ENCODE measurements at places on chromosomes 4 and X. TPM values are rescaled to one million over a fixed set of nuclear protein-coding genes. Genes with fewer than 3 reads are reported as not detected.

Gene FGA
- polyA plus RNA-seq: not detected

GRCh38 chr4:3516836-3517730, 15.1 kb downstream of the LRPAP1 start:
- no peak for DNase-seq

DNA sequence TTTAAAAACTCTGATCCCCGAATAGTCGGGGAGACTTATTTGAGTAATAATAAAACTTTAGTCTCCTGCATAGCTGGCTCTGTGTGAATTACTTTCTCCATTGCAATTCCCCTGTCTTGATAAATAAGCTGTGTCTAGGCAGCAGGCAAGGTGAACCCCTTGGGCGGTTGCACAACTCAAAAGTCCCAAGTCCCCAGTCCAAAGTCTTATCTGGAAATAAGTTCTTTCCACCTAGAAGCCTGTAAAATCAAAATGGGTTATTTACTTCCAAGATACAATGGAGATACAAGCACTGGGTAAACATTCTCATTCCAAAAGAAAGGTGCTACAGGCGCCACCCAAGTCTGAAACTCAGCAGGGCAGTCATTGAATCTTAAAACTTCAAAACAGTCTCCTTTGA, 10.1 kb upstream of the PNMA5 start:
- no peak for DNase-seq

Gene DCHS2
- polyA plus RNA-seq: 6.6 TPM

Gene PDE6B
- 10.0 TPM for polyA plus RNA-seq

Gene HADH
- polyA plus RNA-seq: 112 TPM

Gene SORCS2
- 11.7 TPM for polyA plus RNA-seq

DNA sequence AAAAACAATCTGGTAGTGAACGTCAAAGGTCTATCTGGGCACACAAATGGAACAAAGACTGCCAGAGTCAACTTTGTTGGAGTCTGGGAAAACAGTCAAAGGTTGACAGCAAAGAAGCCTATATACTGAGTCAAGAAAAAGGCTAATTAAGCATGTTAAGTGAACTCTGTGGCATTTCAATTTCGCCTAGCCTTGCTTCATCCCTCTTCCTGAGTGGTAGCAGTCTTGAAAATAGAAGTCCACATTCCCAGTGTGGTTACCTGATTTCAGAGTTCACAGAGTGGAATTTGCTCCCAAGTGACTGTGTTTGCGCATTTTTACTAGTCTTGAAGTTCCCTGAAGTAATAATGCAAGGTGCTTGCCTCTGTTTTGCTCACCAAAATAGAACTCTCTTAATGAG, 760.0 kb downstream of the FSTL5 start:
- DNase-seq: no peak

DNA sequence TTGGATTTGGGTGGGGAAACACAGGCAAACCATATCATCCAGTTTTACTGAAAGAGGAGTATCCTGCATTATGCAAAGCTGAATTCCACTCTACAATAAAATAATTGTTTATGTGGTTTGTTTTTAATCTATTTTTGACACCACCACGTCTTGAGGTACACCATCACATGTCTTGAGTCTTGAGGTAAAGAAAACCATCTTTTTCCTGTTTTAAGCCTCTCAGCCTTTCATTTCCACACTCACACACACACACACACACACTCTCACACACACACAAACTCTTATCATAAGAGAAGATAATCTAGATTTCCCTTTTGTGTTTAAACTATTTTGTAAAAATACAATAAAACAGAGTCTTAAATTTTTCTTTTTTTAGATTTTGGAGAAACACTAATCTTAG, 32.0 kb downstream of the SPIN3 start:
- no peak for DNase-seq
